ENCODE measurements at places on chromosomes 3 and 15.
A peak's percentile ranks its signal among the peaks of the same experiment; 100 is the strongest.

- no peak for DNase-seq
These were observed 132.8 kb downstream of the KCNAB1 start for GRCh38 chr3:156253150-156253549.

- DNase-seq: no peak
These were observed 29.7 kb downstream of the VGLL3 start for GRCh38 chr3:86961297-86961696.

GRCh38 chr3:44729384-44729910 is at the start of gene ZNF501:
Gene ZNF501 (plus strand): TSS chr3:44729635. CDS start chr3:44734422, 4,787 bp downstream.
- peak; percentile 85 for DNase-seq

- DNase-seq: no peak
These were observed 415.4 kb downstream of the MAGI1 start for GRCh38 chr3:65623362-65623761.

DNA sequence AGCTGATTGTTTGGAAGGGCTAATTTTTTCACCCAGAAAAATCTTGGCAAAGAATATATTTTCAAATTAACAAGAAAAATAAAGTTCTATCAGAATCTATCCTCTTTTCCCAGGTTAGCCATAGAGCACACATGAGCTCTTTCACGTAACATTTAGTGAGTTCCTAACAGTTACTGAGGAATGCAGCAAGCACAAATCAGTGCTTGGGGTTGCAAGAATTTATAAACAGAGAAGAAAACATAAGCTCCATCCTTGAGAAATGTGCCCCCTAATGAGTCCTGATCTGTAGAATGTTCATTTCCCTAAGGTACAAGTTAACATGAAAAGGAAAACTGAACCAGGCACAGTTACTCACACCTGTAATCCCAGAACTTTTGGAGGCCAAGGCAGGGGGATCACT is 13.9 kb downstream of the EOGT start:
- no peak for DNase-seq

GRCh38 chr3:104787306-104787705 is 579.4 kb upstream of the ALCAM start:
- DNase-seq: no peak

DNA sequence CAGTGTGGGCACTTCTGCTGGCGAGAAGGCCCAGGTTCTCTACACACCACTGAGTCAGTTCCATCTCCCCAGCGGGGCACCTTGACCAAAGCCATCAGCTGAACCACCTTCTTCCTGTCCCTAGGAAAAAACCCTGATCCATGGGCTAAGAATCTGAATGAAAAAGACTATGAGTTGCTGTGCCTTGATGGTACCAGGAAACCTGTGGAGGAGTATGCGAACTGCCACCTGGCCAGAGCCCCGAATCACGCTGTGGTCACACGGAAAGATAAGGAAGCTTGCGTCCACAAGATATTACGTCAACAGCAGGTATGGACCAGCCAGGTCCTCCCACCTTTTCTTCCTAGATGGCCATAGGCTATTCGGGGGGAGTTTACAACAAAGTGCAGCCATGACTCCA is 29.1 kb downstream of the TF start:
- DNase-seq: no peak

- no peak for DNase-seq
These were observed 36.1 kb upstream of the XIRP1 start for GRCh38 chr3:39228496-39228895.

DNA sequence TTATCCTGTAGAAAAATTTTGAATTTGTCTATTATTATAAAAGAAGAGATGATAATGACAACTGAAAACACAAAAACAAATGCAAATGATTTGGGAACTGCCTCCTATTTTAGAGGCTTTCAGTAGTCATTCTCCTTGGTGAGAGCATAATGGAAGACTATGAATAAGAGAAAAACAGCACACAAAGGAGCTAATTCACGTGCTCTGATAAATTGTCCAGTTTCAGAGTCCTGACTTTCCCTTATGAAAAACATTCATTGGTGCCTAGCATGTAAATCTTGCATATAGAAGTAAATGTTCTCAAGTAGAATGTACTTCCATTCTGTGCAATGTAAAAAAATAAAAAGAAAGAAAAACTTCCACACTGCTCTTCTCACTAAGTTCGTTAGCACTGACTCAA is 206.1 kb downstream of the IL5RA start:
- DNase-seq: no peak

DNA sequence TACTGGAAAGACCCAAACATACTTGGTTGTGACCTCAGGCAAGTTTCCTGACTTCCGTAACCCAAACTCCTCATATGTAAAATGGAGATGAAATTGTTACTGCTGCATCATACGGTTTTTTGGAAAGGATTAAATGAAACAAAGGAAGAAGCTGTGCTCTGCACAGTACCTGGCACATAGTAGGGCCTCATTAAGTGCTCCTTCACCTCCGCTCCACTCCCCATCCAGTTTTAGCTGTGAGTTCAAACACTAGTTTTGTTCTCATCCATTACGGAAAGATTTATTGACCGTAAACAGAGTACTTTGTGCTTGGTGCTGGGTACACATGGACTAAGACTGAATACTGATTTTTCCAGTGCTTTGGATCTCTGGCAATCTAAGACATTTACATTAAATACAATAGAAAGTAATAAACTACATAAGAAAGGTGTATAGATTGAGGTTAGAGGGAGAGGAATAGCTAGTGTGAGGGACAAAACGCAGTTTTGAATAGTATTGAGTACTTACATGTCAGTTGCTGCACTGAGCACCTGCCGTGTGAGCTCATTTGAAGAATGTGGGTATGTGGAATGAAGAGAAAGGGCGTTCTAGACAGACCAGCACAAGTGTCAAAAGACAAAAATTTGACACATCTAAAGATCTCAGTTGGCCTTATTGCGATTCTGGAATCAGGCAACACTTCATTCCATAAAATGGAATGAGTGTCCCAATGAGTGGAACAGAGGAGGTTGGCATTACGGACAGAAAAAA is 594 bp upstream of the ICE2 start:
- no peak for DNase-seq

GRCh38 chr15:29569533-29570092 is 252.7 kb downstream of the TJP1 start:
- no peak for DNase-seq

DNA sequence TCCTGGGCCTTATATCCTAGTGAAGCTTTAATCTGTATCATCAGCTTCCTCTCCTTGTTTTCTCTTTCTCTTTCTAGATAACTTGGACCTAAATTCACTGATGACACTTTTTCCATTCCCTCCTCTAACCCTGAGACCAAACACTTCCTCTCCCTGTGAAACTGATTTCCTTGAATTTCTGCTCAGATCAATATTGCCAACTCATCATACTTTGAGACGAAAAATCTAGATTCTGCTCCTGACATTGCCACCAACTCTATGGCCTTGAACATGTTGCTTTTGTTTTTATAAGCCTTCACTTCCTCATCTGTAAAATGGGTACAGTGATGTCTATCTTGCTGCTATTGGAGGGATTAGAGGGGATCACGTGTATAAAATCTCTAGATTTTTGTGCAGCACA is 42.7 kb upstream of the RASGRF1 start:
- no peak for DNase-seq

- DNase-seq: no peak
These were observed 46.8 kb downstream of the OR5H15 start for GRCh38 chr3:98213276-98213675.

DNA sequence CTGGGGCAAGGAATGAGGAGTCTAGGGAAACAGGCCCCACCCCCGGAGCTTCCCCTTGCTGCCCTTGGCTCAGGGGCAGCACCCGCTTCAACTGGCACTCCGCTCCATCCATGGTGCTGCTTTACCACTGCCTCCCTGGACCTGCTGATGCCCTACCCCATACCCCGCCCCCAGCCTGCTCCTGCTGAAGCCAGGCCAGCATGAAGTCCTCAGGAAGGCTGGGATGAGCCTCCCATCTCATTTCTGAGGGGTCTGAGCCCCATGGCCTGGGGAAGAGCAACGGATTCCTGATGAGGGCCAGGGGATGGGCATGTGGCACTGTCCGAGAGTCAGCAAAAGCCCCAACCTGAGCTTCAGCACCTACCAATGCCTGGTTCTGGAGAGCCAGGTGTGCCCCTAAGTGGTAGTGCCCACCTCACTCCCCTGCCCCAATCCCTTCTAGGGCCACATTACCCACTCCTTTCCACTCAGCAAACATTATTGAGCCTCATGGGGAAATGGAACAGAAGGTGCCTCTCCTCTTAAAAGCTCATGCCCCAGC is 21.0 kb downstream of the SEC61A1 start:
- DNase-seq: no peak

GRCh38 chr3:14238356-14238755 is 59.7 kb downstream of the LSM3 start:
- DNase-seq: no peak

DNA sequence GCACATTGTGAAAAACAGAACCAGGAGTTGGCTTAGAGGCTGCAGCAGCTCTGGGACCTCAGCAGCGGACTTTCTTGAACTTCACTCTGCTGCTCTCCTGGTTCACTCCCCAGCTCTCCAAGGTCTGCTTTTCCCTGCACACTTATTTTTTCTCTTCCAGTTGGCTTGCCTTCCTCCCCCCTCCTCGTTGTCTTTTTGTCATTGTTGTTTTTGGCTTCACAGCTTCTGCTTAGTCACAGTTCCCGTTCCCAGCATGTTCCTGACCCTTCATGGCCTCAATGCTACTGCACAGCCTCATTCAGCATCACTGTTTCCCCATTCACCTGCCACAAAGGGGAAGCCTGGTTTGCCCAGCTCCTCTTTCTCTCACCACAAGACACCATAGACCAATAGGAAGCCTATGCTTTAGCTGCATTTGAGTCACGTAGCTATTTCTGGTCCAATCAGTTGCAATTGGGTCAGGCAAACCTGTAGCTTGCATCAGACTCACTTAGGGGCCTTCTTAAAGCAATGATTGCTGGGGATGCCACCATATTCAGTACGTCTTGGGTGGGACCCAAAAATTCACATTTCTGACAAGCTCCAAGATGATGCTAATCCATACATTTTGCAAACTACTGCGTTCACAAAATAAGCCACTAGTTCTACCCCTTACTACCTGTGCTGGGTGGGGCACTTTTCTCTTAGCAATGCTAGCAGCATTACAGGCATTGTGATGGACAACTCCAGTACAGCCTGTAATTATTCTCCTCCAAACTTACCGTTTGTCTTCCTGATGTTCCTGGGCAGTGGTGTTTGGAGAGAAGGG is 7.8 kb upstream of the SUMF1 start:
- DNase-seq: peak; percentile 30

- DNase-seq: no peak
These were observed 20.6 kb downstream of the CDCP1 start for GRCh38 chr3:45125550-45126026.
